ENCODE measurements at places on chromosomes 1 and 21. TPM values are rescaled to one million over a fixed set of nuclear protein-coding genes. Genes with fewer than 3 reads are reported as not detected.
A peak's percentile ranks its signal among the peaks of the same experiment; 100 is the strongest.

- no peak for DNase-seq
Observed at GRCh38 chr1:93813076-93813475, 65.9 kb downstream of the DNTTIP2 start.

- DNase-seq, result peak; percentile 92
Observed at GRCh38 chr1:45687754-45688740, at the start of gene TMEM69. TMEM69 (plus strand) TSS chr1:45688181; CDS start chr1:45691069, 2,888 bp downstream.

DNA sequence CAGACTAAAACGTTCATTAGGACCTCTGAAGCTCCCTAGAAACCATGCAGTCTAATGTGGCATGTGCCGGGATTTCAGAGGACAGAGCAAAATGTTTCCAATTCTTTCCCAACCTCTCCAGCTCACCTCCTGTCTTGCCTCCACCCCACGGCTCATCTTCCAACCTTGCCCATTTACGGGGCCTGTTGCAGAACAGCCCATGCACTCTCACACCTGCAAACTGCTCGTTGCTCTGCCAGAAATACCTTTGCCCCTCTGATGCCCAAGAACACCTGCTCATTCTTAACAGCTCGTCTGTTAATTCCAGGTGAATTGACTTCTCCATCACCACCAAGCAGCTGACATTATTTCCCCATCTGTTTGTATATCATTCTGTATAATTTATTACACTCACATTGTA lies 53.9 kb upstream of the LBR start:
- no peak for DNase-seq

DNA sequence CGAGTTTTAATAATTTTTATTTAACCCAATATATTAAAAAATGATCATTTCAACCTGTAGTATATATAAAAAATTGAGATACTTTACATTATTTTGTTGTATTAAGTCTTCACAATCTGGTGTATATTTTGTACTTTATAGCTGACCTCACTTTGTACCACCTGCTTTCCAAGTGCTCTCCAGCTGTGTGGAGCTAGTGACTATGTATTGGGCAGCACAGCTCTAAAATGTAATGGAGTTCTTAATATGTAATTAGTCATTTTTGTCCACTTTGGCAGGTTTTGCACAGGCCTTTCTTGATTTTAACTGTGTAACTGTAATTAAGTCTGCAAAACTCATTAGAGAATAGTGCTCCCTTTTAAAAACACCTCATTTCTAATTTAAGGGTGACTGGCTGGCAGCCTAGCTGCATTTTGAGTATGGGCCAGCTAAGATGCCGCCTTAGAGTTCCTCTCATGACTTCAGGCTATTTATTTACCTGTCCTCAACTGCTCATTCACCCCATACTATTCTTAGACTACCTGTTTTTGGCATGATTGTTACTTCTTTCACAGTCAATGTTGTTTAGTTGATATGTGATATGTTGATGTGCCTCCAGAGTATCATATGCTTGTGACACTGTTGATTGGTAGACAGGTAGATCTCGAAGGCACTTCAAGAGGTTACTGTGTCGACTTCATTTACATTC lies 43.2 kb downstream of the ZYG11B start:
- DNase-seq, result no peak

- no peak for DNase-seq
Observed at GRCh38 chr1:109632671-109633346, 13.2 kb downstream of the AMPD2 start.

DNA sequence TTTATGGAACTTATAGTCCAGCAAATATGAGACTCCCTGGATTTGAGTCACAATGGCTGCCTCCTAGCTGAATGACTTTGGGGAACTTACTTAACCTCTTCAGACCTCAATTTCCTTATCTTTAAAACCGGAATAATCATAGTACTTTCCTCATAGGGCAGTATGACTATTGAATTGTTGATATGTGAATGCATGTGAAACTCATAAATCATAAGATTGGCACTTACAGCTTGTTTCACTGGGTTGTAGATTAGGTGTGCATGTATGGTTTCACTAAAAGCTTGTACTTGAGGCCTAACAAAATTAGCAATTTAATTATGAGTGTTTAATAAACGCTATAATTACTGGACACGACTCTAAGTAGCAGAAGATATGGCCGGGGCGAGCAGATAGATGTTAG lies 72.5 kb downstream of the ST6GALNAC5 start:
- no peak for DNase-seq

DNA sequence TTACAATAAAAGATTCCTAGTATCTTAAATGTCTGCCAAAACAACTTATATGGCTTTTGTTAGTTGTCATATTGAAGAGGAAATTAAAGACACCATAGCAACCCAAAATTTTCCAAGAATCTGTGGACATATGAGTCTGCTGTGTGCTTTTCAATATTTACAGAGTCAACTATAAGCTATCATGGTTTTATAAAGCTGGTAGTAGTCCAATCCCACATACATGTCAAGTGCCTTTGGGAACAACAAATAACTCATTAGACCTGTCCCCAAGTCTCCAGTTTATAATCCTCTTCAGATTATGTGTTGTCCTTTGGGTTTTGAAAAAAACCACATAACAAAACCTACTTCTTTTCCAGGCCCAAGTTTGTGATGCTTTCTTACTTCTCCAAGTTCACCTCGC lies 293.8 kb upstream of the USP25 start:
- no peak for DNase-seq

DNA sequence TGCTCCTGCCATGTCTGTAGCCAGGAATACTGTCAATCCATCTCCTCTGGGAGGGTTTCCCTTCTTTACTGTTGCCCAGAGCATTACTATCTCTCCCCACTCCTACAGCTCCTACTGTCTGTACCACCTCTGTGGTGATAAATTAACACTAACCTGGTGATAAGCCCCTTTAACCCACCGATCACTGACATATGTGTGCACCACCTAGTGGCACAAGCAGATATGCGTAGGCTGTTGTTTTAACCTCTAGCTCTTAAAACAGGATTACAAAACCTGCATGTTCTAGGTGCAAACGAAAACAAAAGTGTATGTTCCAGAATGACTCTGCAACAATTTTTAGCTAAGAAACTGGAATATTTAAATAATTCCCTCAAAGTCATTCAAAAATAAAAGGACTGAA lies 93.9 kb upstream of the BEND5 start:
- no peak for DNase-seq

GRCh38 chr1:111221633-111222291 lies 5.8 kb upstream of the CHI3L2 start:
- no peak for DNase-seq

Gene APCS
- polyA plus RNA-seq, result not detected

Gene DMRTA2
- not detected for polyA plus RNA-seq

Gene SMIM1
- 6.6 TPM for polyA plus RNA-seq

Measured in left kidney (tissue), 8 donors.